Brain pericyte (primary cell): ENCODE measurements at places on chromosomes 12 and 14.

DNA sequence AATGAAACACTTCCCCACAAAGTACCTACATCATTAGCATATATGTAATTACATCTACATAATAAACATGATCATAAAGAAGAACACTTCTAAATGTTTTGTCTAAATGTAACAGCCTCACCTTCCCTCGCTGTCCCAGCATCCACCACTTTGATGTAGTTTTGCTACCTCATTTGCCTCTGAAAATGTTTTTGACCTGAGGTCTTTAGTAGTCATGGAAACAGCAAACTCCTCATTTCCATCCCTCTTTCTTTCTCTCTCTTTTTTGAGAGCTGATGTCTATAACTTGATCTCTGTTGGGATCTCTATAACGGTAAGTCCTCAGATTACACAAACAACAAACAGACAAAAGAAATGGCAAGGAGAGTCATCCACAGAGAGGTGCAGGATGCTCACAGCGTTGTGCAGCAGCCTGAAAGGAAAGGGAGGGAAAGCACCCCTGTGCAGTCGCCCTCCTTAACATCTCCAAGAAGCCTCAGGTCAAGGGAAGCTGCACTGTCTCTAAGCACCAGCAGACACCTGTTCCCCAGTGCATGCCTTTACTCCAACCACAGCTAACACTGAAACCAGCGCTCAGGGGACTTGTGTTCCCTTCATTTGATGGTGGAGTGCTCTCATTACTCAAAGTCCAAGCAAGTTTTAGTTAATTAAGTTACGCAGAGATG is 268.7 kb downstream of the TMEM132D start:
- no peak for DNase-seq

DNA sequence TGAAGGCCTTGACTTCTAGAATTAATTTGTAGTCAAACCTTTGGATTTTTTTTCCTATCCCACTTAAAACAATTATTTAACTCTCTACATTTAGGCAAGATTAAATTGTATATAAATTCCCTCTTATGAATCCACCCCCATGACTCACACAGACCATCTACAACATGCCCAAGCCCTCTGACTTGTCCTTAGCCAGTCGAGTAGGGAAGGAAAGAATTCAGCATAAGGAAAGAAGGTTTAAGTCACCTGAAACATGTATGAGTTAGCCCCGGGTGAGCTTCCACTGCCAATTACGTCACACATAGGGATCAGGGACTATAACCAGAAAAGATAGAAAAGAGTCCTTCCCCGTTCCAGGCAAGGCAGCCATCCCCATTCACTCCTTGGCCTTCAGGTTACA is 14.9 kb upstream of the RESF1 start:
- no peak for DNase-seq

- DNase-seq, result no peak
These were observed 8.4 kb downstream of the PACS2 start for GRCh38 chr14:105322791-105323556.

DNA sequence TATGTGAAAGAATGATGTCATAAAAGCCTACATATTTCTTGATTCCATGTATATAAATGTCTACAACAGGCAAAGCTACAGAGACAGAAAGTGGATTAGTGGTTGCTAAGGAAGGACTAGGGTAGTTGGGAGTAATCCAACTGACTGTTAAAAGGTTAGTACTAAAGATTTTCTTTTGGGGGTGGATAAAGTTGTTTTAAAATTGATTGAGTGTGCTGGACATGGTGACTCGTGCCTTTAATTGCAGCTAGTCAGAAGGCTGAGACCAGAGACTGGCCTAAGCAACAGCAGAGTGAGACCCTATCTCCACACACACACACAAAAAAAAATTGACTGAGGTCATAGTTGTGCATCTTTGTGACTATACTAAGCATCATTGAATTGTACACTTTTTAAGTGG is 234.3 kb downstream of the C12orf50 start:
- DNase-seq, result no peak

DNA sequence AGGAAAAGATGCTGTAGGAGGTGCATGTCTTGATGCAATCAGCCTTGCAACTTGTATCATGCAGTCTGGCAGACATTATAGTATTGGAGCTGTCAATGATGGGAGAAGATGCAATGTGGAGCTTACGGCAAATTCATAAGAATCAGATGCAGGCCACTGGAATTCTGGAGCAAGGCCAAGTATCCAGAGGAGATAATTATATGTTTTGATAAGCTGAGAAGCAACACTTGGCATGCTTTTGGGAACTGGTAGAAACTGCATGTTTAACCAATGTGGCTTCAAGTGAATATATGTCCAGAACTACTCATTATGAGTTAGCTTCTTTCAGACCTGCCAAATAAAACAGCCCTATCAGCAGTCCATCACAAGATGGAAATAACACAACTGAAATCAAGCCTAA is 249.1 kb upstream of the PPFIA2 start:
- no peak for DNase-seq
